Eye (tissue), 1 donor: ENCODE measurements at places on chromosomes 13 and 19.

GRCh38 chr13:103130681-103131210 is 64.5 kb upstream of the SLC10A2 start:
- DNase-seq: no peak

- no peak for DNase-seq
These were observed 110.2 kb downstream of the KLF5 start for GRCh38 chr13:73168953-73169401.

DNA sequence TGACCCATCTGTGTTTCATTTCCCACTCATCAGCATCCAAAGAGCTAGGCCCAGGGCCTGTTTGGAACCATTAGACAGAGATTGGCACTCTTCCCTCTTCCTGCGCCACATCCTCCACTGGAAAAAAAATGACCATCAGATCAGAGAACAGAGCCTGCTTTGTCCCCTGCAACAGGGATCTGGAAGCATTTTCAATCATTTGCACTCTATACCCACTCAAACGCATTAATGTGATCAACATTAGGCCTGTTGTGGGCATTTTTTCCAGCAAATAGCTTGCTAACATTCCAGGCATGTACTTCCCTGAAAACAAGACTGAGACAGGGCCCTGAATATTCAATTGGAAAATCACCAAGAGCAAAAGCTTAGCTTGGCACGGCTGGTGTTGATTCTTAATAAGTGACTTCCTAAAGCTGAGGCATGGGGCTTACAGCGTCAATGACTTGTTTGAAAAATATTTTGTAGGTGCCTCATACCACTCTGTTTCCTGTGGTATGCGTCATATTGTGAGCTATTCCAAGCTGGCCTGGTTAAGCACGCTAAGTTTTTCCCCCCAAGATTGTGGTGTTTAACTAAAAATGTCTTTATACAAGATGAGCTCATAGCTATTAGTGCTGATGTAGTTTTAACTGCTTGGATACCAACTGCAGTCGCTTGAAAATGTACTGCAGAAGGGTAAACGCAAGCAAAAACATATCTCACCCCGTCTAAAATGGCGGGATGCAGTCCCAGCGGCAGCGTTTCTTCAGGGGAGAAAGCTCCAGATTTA is 404.4 kb downstream of the SPRY2 start:
- peak; percentile 74 for DNase-seq

DNA sequence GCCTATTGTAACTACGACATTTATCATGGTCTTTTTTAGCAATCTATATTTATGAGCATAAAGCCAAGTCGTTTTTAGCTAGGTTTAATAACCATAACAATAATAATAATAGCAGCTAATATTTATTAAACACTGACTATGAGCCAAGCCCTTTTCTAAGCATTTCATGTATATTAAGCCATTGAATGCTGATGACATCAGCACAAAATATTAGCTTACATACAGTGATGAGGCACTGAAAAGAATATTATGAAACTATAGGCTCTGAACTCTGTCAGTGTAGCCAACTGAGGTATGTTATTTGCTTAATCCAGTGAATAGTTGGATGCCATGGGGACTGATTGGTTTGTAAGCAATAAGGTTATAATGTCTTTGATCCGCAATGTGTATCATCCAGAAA is 235.2 kb downstream of the NDFIP2 start:
- no peak for DNase-seq

DNA sequence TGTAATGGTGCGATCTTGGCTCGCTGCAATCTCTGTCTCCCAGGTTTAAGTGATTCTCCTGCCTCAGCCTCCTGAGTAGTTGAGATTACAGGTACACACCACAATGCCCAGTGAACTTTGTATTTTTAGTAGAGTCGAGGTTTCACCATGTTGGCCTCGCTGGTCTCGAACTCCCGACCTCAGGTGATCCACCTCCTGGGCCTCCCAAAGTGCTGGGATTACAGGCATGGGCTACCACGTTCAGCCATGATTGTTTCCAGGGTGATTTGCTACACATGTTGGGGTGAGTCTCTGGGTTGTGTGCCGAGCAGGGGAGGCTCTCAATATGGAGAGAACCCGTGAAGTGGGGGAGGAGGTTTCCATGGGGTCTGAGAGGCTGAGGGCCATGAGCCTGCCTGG is 24.8 kb upstream of the CEACAM21 start:
- no peak for DNase-seq

- no peak for DNase-seq
These were observed 20.5 kb downstream of the HAUS8 start for GRCh38 chr19:17054746-17055145.

GRCh38 chr13:74895042-74895796 is 586.8 kb downstream of the TBC1D4 start:
- DNase-seq: no peak

- DNase-seq: peak; percentile 67
These were observed at the start of gene ATXN8OS for GRCh38 chr13:70107498-70108281. Gene ATXN8OS, plus strand, starts transcription at chr13:70107826.

GRCh38 chr13:76316998-76317527 is 569.1 kb downstream of the KCTD12 start:
- peak; percentile 10 for DNase-seq

- DNase-seq: no peak
These were observed 240.6 kb downstream of the GGACT start for GRCh38 chr13:100347968-100348367.

- DNase-seq: no peak
These were observed 715.3 kb upstream of the MIR17HG start for GRCh38 chr13:90632184-90632583.
